ENCODE measurements at places on chromosomes 2 and 18. TPM values are rescaled to one million over a fixed set of nuclear protein-coding genes. Genes with fewer than 3 reads are reported as not detected.

The STK36 gene
- total RNA-seq = 20.4 TPM

The CCT7 gene
- total RNA-seq = 474 TPM

The DSG1 gene
- not detected for total RNA-seq

The TMEM150A gene
- total RNA-seq = 17.9 TPM

The TMEM247 gene
- not detected for total RNA-seq

The GRHL1 gene
- total RNA-seq = 0.30 TPM

The RALB gene
- 13.5 TPM for total RNA-seq

The AGBL5 gene
- 46.7 TPM for total RNA-seq

The MAPRE3 gene
- 0.42 TPM for total RNA-seq

The MPP4 gene
- total RNA-seq = not detected

The GGCX gene
- 23.3 TPM for total RNA-seq

The MOGAT1 gene
- not detected for total RNA-seq

The GPR17 gene
- total RNA-seq = not detected
